Stimulated activated CD4-positive, alpha-beta T cell treated with anti-CD3 and anti-CD28 coated beads, Interleukin-1b, Interleukin-23, amount 100 ng/mL, for 48 hours (primary cell): ENCODE measurements at places on chromosomes 2 and 18.
A peak's percentile ranks its signal among the peaks of the same experiment; 100 is the strongest.

DNA sequence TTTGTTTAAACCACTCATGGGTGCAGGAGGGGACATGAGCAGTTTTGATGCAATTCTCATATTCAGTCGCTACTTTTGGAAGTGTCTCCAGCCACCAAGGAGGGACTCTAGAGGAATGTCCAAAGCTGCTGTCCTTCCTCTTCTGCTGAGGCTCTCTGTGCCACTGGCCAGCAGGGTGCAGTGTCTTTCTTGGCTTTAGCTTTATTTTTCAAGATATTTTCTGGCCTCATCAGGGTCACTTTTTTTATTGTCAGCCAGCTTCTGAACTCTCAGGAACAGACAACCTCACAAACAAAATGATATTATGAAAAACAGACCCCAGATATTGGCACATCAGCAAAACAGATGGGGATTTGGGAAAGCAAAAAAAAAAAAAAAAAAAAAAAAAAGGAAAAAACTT lies 289.3 kb upstream of the ZSWIM2 start:
- DNase-seq = no peak

- DNase-seq = no peak
Observed at GRCh38 chr2:12612671-12613070, 104.1 kb upstream of the TRIB2 start.

DNA sequence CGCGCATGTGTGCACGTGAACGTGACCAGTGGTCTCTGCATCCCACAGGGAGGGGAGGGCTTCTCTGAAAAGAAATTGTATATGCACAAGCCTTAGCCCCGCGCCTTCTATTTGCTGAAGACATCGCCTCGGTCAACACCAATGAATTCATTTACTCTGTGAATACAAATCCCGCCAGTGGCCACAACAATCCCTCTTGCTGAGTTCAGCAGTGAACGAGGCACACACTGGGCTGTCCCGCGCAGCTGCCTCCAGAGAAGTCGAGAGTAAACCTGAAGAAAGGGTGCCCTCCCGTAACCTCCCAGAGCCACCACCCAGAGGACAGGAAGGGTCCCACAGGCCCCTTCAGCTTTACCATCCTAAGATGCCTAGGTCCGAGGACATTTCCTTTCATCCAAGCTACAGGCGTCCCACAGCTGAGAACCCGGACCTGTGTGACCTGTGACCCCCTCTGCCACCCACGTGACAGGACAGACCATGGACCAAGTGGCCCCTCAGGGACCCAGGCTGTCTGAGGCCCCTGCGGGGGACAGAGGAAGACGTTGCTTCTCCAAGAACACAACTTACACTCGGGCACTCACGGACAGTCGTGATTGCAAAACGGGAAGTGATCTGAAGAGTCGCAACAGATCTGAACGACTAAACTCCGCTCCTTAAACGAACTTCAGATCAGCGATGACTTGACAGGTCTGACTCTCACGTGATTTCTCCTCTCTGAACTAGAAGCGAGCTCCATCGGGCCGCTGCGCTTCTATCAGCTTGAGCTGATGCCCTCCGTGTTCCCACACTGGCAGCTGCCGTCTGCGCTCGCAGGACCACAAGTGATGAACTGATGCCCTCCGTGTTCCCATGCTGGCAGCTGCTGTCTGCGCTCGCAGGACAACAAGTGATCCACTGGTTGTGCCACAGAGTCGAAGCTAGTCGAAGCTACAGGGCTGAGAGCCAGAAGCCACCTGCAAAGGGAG lies 92.7 kb downstream of the ZNF516 start:
- no peak for DNase-seq

DNA sequence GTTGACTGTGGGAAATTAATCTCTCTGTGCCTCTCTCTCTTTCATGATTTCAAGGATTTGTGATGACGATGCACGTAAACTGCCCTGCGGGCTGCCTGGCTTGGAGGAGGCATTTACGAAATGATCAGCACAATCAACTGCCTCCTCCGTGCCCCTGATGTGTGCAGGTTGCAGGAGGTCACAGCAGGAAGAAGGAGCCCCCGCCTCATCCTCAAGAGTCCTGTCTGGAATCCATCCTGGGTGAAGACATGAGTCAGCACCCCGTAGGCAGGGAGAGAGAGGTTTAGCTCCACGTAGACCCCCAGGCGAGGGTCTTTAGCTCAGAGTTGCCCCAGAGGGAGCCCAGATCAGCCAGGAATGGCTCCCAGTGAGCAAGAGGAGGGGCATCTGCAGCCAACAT lies 17.1 kb upstream of the TEX51 start:
- no peak for DNase-seq

DNA sequence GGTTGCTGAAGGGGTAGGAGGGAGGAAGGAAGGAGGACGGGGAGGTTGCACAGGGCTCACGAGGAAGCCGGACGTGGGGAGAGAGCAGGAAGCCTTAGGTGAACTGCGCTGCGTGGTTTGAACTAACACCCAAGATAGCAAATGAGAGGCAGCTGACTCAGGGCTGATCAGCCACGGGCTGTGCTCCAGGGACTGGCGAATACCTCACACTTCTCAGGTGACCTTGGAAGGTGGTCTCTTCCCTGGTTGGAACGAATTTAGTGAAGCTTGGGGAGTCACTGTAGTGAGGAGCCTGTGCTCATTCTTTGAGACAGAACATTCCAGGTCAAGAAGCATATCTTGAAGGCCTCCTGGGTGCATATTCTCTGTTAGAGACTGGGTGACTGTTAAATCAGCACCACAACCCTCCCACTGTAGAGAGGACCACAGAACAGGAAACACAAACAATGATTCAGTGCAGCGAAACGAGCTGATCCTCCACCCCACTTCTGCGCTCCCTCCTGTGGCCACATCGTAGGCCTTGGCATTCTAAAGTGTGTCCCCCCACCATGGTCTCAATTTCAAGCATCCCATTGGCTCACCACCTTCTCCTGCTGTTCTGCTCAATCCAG lies 33.8 kb downstream of the TOGARAM2 start:
- peak; percentile 80 for DNase-seq
